ENCODE measurements at places on chromosomes 5 and 9. TPM values are rescaled to one million over a fixed set of nuclear protein-coding genes. Genes with fewer than 3 reads are reported as not detected.

DNA sequence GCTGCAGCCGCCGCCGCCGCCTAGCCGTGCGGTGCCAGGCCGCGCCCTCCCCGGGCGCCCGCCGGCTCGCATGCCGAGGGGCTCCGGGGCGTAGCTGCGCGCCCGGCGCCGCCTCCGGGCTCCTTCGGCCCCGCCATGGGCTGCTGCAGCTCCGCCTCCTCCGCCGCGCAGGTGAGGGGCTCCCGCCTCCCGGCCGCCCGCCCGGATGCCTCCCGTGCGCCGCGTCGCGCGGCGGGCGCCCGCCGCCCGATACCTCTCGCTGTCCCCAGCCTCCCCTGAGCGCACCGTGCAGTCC, 230 bp downstream of the SLC44A1 start:
- DNase-seq = no peak

GRCh38 chr5:59104400-59105127, 521.7 kb downstream of the RAB3C start:
- DNase-seq = peak; percentile 33

GRCh38 chr9:84832453-84832852, 162.9 kb downstream of the NTRK2 start:
- DNase-seq = no peak

DNA sequence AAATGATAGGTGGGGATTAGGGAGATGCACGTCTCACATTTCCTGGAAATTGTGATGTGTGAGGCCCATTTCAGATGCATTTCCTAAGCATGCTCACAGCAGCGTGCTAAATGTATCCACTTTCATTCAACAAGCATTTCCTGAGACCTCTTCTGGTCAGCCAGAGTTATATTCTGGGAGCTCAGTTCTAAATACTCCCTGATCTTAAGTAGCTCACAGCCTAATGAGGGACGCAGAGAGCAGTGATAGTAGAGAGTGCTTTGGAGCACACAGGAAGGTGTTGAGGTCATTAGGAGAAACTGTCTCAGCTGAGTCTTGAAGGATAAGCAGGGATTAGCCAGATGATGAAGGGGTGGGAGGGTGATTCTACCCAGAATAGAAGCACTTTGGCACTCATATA, 46.2 kb upstream of the FSD1L start:
- no peak for DNase-seq

- no peak for DNase-seq
Observed at GRCh38 chr9:35107297-35108290, 4.7 kb upstream of the STOML2 start.

DNA sequence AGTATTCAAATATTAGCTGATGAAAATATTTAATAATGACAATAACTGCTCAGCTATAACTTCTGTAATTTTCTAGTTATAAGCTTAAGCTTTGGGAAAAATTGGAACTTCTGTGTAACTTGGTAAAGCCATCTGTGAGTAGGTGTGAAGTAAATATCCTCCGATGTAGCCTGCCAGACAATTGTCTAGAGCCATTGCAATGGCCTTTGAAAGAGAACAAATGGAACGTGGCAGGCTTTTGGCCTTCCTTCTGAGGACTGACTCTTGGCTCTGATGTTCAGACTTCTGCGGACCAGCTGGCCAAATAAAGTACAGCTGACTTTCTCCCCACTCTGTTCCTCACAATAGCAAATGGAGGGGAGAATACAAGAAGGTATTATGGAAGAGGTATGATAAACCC, 203.4 kb upstream of the NMUR2 start:
- DNase-seq = no peak

DNA sequence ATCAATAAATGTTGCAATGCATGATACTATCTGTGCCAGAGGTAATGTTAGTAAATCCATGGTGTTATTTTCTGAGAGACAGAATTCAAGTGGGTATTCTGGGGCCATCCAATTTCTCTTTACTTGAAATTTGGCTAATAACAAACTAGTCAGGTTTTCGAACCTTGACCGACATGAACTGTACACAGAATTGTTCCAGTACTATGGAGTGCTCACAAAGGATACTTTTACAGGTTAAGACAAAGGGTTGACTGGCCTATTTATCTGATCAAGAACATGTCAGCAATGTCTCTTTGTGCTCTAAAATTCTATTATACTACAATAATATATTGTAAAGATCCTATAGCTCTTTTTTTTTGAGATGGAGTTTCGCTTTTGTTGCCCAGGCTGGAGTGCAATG, 18.2 kb downstream of the MLANA start:
- no peak for DNase-seq

DNA sequence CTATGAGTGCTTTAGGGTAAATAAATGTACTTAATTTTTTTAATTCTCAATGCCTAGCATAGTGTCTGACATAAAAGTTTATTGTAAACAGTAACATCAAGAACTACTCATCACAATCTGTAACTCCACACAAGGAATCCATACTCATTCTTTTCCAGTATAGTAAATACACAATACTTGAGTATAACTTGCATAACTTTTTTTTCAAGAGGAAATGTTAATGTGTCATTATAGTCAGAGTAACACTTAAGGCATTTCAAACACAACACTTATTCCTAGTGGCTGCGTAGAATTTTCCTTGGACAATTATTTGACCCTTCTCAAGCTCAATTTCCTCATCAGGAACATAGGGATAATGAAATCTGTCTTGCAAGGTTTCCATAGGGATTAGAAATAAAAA, 584.3 kb downstream of the CAAP1 start:
- DNase-seq = no peak

DNA sequence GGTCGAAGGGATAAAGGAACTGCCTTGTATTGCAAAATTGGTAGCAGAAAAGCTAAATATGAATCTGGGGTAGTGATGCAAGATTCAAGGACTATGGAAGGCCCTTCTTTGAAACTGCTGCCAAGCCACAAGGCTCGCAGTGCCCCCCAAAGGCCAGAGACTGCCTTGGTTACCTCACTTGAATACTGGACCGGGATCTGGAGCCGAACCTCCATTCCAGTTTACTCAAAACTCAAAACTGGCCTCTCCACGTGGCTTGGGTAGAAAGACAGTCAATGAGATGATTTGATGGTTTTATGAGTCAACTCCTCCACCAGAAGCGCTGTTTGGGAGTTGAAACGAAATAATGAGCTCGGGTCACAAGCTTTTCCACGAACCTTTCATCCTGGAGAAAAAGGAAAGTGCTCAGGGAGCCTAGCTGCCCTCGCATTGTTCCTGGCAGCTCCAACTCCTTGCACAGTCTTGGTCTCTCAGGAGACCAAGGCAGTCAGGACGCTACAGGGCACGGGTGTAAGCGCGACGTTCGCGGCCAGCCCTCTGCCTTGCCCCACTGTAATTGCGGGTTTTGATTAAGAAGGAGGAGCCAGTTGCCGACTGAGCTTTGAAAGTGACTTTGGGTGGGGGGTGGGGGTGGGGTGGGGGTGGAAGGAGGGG, 2.8 kb downstream of the ST8SIA4 start:
- DNase-seq = no peak

DNA sequence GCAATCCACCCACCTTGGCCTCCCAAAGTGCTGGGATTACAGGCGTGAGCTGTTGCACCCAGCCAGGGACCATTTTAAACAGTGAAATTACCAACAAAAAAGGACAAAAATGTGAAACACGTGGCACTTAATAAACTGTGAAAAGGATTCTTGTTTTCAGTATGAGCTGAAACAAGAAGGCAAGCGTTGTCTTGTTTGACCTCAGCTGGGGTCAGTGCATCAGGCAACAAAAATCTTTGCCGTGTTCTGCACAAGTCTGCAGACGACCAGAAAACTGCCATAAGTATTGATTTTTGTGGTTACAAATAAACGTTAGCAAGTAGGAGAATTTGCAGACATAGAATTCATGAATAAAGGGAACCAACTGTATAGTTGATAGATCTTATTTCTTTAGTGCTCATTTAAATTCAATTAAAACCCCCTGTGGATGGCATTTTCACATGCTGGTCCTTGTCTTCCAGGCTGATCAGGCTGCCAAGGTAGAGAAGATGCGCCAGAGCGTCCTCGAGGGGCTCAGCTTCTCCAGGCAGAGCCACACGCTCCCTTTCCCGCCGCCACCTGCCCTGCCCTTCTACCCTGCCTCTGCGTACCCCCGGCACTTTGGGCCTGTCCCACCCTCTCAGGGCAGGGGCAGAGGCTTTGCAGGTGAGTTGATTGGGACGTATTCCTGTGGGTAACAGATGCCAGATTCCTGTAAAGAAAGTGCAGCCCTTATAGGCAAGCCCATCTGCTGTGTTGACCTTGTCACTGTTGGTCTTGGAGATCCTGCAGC, 18.8 kb upstream of the PHF2 start:
- no peak for DNase-seq

GRCh38 chr5:16140944-16141343, 38.6 kb downstream of the MARCHF11 start:
- DNase-seq = no peak

GRCh38 chr5:61919920-61920319, 386.1 kb upstream of the KIF2A start:
- DNase-seq = no peak

GRCh38 chr5:137128012-137128411, 371.1 kb downstream of the SPOCK1 start:
- no peak for DNase-seq

DNA sequence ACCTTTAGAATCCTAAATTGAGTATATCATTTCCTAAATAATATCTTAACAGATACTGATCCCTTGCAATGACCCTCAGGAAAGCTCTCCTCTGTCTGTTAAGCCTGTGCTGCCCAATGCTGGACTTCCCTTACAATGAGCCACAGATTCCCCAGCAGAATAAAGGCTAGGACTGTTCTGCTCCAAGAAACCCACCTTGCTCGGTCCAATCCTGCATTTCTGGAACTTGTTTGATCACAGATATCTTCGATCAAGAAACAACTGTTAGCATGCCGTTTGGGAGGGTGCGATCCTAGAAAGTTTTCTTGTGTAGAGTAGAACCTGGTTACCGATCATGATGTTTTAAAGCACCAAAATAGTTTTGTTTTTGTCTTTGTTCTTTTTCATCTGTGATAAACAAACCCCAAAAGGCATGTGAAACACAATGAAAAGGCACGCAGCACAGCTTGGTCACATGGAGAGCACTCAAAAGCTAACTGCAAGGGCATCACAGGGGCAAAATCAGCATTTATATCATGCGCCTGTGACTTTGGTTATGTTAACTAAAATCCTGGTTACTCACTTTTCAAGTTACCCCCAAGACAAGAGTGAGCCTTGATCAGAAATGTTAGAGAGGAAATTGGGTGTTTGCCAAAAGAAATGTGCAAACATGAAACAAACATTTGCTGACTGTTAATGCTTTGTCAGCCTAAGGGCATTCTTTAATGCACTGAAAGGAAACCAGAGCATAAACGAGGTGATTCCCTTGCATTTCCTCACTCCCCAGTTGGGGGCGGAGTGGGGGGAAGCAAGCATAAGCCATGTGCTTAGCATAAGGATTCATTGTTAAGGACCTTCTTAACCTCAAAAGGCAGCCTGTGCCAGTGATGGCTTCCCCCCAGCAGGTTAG, 61.9 kb upstream of the ADAMTS16 start:
- DNase-seq = no peak

GRCh38 chr5:73637565-73637964, 11.6 kb downstream of the ARHGEF28 start:
- no peak for DNase-seq

DNA sequence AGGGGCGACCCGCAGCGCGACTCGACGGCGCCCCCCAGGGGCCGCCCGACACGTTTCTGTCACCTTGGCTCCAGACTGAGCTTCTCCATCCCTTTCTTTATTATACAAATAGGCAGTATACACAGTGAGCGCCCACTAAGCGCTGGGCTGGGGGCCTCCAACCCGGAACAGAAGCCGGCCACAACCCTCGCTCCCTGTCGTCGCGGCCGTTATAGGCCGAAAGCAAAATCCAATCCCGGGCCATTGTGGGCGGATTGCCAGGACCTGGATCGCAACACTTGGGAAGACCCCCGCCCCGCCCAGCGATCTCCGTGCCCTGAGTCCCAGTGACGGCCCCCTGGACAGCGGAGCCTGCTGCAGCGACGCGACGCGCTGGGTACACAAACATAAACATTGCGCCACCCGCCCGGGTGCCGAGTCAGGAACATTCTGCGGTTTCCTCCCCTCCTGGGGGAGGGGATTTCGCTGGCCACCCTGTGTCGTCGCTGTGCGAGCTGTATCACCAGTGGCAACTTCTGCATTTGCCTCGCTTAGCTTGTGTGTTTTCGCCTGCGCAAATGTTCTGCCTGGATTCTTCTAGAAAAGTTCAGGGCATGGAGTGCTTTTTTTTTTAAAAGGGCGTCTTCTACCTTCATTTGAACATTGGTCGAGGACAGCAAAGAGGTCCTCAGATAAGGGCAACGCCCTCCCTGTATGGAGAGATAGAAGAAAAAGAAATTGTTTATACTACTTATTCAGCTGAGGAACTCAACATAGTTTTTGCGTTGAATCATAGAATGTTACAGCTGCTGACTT, 1.3 kb upstream of the DUSP1 start:
- peak; percentile 89 for DNase-seq

- DNase-seq = no peak
Observed at GRCh38 chr9:84744195-84744594, 74.7 kb downstream of the NTRK2 start.

- DNase-seq = no peak
Observed at GRCh38 chr5:28077291-28078240, 1039.2 kb upstream of the CDH9 start.

DNA sequence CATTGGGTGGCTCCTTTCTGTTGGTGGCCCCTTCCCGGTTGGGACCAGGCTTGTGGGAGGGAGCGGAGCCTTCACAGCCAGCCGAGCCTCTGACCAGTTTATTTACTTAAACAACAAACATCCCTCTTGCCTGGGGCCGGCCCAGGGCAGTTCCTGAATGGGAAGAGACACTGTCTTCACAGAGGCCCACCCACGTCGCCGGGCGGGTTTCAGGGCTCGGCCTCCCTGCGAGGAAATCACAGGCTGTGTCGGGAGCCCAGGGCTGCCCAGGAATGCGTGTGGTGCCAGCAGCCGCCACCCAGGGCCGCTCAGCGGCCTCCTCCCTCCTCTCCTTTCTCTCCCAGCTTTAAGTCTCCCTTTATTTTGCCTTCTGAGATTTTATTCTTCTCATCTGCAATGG, 132.5 kb downstream of the HSD17B3 start:
- DNase-seq = no peak

The DNAI1 gene
- total RNA-seq = not detected

The OBP2B gene
- not detected for total RNA-seq

The CDHR2 gene
- total RNA-seq = 2.2 TPM

The SLC6A3 gene
- not detected for total RNA-seq

The CATSPER3 gene
- 0.31 TPM for total RNA-seq

The PCDHGA2 gene
- not detected for total RNA-seq

The INSYN2B gene
- total RNA-seq = not detected

The TPPP gene
- total RNA-seq = 0.24 TPM

The SCAMP1 gene
- total RNA-seq = 19.9 TPM

The PDGFRB gene
- 44.8 TPM for total RNA-seq

The TICAM2 gene
- 1.3 TPM for total RNA-seq

The FSD1L gene
- total RNA-seq = 2.0 TPM

The HK3 gene
- 56.1 TPM for total RNA-seq

All from natural killer cell (primary cell).